ENCODE measurements at places on chromosomes 1 and 21. TPM values are rescaled to one million over a fixed set of nuclear protein-coding genes. Genes with fewer than 3 reads are reported as not detected.

GSTM2 gene
- 2.2 TPM for total RNA-seq

BSND gene
- total RNA-seq, result not detected

TIPRL gene
- 82.7 TPM for total RNA-seq

TMPRSS2 gene
- not detected for total RNA-seq

KRTAP25-1 gene
- total RNA-seq, result not detected

ANGPTL1 gene
- total RNA-seq, result 1.8 TPM

YOD1 gene
- 9.2 TPM for total RNA-seq

RAB25 gene
- total RNA-seq, result not detected

NUAK2 gene
- total RNA-seq, result 0.13 TPM

POTED gene
- not detected for total RNA-seq

FNDC10 gene
- total RNA-seq, result 7.1 TPM

CELA3A gene
- total RNA-seq, result not detected

AMY1A gene
- not detected for total RNA-seq

ADAM30 gene
- not detected for total RNA-seq

CDA gene
- total RNA-seq, result not detected

AK5 gene
- 0.11 TPM for total RNA-seq

HSD3B1 gene
- total RNA-seq, result not detected

IVL gene
- not detected for total RNA-seq

OR10J1 gene
- not detected for total RNA-seq

TMEM81 gene
- total RNA-seq, result 1.9 TPM

KRTAP21-2 gene
- not detected for total RNA-seq

SLC30A1 gene
- total RNA-seq, result 28.8 TPM

TCHHL1 gene
- not detected for total RNA-seq

C1orf185 gene
- total RNA-seq, result not detected

SGIP1 gene
- 0.16 TPM for total RNA-seq

UBL4B gene
- total RNA-seq, result not detected

EDEM3 gene
- 23.7 TPM for total RNA-seq

IFI44 gene
- total RNA-seq, result 0.66 TPM

RBM15 gene
- 21.8 TPM for total RNA-seq

SLAMF1 gene
- not detected for total RNA-seq

PRRX1 gene
- 0.13 TPM for total RNA-seq

MR1 gene
- 12.4 TPM for total RNA-seq
